ENCODE measurements at places on chromosomes 6 and 20.

DNA sequence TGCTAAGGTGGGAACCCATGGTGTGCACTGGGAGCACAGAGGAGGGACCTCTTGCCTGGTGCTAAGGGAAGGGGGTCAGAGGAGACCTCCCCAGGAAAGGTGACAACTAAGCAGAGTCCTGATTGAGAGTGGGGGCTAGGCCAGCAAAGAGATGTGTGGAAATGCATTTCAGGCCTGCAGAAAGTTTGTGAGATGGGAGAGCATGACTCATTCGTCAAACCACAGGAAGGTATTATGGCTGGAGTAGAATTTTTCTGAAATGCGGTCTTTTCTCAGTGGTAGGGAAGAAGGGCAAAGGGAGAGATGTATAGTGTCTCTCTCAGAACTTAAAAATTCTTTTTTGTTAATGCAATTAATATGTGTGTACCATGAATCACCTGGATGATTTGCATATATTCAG lies 23.6 kb upstream of the EDN1 start:
- no peak for DNase-seq

DNA sequence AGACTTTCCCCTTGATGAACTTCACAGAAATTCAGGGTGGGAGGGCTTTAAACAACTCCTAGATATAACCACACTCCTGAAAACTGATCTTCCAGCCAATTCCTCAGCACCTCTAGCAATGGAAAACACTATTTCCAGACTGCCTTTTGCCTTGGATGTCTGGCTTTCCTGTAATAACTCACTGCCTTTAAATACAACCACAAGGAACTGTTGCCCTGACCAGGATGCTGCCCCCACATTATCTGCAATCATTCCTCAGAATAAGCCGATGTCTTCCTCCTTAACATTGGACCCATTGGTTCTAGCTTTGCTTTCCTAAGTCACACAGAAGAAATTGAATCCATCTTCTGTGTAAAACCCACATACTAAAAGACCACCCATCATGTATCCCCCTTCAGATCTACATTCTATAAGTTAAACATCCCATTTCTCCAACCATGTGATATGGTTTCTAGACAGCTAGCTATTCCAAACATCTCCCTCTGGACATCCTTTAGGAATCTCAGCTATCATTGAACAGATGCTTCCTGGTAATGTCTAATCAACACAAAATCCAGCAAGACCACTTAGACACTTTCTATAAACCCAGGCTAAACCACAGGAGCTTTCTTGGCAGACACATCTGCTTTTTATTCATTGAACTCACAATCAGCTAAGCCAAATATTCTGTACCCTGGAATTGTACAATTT lies 95.9 kb upstream of the KCNQ5 start:
- no peak for DNase-seq

- no peak for DNase-seq
Observed at GRCh38 chr6:159014406-159014805, 14.4 kb upstream of the RSPH3 start.

GRCh38 chr6:159461998-159462397 lies 231.0 kb downstream of the SOD2 start:
- no peak for DNase-seq

DNA sequence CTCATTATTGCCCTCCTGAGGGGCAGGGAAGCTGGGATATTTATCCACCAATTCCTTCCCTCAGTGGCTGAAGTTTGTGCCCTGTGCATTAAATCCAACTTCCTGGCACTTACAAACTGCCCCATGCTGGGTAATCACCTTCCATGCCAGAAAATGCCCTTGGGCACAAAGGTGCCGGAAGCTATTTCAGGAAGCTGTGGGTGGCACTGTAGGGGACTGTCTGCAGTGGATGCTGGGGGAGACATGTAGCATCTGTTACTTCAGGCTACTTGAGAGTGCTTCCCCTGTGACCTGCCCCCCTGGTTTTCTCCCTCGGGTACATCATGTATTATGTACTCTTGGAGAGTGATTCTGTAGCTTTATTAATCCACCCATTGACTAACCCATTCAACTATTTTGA lies 24.7 kb upstream of the RALGAPA2 start:
- no peak for DNase-seq

- DNase-seq = no peak
Observed at GRCh38 chr6:116507324-116507723, 4.1 kb upstream of the CALHM5 start.

GRCh38 chr6:170545405-170545804 lies 7.7 kb downstream of the PSMB1 start:
- no peak for DNase-seq

DNA sequence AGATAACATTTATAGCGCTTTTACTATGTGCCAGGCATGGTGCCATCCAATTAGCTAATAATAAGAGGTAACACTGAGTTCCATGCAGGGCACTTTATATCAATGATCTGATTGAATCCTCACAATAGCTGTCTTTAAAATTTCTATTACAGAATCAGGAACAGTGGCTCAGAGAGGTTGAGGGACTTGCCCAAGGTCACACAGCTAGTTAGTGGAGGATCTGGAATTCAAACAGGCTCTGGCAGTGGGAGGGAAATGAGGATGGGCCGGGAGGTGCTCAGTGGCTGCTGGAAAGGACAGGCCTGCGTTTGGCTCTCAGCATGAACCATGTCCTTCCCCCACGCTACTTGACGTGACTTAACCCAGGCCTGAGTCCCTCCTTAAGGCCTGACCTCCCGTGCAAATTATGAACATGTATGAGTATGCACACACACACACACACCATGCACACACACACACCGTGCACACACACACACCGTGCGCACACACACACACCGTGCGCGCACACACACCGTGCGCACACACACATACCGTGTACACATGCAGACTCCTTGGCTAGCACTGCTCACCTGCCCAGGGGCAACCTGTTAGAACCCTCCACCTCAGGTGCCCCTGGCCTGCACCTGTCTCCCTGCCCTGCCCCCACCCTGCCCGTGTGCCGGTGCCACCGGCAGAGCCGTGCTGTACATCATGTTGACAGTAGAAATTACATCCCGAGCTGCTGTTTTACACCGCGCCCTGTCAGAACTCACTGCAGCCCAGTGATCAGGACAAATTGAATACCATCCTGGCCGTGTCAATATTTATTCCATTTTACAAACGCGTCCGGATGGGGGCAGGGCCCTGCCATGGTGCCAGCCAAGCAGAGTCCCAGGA lies 43.7 kb downstream of the CDH22 start:
- no peak for DNase-seq

GRCh38 chr6:125919618-125920017 lies 37.0 kb upstream of the HINT3 start:
- no peak for DNase-seq
